Activated CD8-positive, alpha-beta memory T cell treated with anti-CD3 and anti-CD28 coated beads, Interleukin-2, amount 50 U/mL, for 4 hours (primary cell): ENCODE measurements at places on chromosomes 7 and 10.
A peak's percentile ranks its signal among the peaks of the same experiment; 100 is the strongest.

GRCh38 chr10:33164060-33164709 is 170.3 kb downstream of the NRP1 start:
- no peak for DNase-seq

DNA sequence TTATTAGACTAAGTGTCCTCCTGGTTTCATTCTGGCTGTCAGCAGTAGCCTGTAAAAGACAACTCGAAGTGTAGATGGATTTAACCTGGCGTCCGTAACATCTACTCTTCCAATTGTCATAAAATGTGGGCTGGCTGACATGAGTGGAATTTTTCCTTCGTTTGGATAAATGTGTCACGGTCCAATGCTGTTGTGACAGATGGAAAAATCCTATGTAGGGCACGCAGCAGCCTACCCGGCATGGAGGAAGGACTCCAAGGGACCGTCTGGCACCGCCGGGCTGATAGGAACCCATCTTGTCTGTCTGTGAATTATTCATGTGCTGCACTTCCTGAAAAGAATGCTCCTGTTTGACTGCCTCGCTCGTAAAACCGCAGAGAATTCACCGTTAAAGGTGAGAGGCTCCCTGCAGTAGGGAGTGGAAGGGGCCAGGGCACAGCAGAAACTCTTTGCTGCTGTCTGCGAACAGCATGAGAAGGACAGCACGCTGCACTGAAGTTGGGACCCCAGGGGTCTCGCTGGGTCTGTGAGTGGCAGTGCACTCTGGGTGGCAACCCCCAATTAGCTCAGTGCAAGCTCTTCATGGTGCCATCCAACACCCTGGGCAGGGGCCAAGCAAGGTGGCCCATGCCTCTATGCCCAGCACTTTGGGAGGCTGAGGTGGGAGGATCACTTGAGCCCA is 1.6 kb upstream of the ORAI2 start:
- peak; percentile 60 for DNase-seq

DNA sequence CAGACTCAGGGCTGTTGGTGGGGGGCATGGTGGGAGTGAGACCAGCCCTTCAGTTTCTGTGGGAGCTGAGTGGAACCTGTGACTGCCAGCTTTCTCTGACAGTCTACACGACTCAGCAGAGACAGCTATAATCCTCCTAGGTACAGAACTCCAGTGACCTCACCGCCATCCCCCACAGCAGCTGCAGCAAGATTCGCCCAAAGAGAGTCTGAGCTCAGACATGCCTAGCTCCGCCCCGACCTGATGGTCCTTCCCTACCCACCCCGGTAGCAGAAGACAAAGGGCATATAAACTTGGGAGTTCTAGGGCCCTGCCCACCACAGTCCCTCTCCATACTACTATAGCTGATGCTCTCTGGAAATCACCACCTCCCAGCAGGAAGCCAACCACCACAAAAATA is 500.1 kb downstream of the ETV1 start:
- DNase-seq, result no peak

DNA sequence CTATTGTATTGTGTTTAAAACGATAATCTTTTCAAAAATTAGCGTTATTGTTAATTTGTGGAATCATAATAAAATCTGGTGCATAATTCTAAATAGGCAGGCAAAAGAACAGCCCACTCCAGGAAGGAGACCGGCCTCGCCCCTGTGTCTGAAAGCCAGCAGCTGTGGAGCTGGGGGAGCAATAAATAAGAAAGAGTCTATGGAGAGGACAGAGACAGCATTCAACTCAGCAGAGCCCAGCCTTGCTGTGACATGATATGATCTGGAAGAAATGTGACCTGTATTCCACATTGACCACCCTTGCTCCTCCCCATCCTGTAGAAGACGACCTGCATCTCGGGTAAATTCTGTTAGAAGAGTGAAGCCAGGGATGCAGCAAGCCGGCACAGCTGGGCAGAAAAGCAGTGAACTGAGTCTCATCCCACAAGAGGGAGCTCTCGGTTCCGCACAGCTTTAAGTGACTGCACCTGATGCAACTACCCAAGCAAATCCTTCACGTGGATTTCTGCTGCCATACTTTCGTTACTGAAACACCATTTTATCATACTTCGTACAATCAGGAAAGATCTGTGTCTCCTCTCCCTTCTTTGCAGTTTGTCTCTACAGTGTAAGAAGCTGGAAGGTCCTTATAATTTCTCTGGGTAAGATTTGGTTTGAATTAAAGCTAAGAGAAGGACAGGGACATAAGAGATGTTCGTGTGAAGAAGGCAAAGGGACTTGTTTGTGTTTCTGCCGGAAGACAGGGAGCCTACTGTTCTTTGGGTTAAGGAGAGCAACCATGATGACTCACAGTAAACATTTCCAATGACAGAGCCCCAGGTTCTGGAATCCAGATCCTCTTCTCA is 427.1 kb downstream of the GPAM start:
- DNase-seq, result no peak

GRCh38 chr10:118505363-118505762 is 90.1 kb downstream of the PRLHR start:
- no peak for DNase-seq

DNA sequence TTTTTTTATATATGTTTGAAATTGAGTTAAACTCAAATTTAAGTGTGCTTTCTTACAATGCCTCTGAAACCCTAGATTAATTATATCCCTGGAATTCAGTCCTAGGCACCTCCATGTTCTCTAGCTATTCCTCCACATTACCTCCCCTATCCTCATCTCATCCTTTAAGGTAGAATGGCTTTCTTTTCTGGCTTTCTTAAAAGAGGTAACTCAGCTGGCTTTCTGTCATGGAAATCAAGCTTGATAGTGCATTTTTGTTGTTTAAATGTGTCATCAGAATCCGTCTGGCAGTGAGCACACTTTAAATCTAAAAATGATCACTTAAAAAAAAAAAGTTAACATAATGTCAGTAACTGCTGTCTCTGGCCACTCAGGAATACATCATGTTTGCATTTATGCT is 42.2 kb downstream of the AHR start:
- DNase-seq, result no peak

DNA sequence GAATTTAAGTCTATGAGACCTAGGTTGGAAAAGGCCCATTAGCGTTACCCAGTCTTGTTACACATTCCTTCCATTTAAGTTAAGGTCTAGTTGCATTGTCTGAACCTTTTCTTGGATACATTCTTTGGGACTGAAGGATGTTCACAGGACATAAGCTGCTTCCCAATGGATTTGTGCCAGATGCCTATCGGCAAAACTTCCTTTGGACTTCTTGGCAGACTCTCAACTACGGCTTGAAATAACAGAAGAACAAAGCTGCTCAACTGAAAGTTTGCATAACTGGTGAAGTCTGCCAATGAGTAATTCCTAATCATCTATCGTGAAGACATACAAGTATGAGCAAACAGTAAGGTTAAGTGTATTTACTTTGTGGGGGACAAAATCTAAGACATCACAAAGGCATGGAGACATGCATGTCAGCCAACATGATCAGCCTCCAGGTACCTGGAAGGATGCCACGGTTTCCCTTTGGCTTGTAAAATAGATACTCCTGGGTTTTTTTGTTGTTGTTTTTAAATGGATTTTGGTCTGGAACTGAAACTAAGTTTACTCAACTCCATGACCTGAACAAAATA is 35.4 kb downstream of the MALSU1 start:
- DNase-seq, result no peak

GRCh38 chr10:56349611-56350010 is 11.4 kb downstream of the ZWINT start:
- DNase-seq, result no peak

- DNase-seq, result no peak
Observed at GRCh38 chr10:22568928-22569327, 145.4 kb downstream of the PIP4K2A start.

DNA sequence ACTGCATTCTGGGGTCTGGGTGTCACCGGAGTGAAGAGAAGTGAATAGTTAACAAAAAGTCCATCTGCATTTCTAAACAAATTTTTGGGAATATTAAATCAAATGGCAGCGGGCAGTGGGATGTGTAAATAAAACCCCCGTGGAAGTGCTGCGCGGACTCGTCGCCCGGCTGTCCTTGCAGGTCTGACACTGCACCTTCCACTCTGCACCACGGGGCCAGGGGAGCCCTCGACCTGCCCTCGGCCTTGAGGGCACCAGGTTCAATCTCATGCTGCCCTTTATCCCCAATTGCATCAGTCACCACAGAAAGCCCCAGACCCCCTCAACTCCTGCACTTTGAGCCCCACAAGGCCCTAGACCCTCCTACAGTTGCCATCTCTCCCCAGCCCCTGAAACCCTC is 6.4 kb upstream of the SMARCD3 start:
- no peak for DNase-seq

DNA sequence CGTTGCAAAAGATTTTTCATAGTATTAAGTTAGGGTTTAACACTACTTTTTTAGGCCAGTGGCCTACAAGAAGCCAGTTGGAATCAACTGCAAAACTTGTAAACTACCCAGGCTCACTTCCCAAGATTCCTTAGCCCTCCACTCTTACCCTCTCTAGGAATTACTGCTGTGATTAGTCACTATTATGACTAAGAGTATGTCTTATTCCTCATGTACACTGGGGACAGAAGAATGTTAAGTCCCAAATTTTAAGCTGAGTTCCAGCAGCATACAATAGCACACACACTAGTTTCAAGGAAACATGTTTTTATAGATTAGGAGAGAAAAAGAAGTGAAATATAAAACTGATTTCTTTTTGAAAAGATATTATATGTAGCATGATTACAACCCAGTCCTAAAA is 42.8 kb downstream of the FBXL13 start:
- no peak for DNase-seq

GRCh38 chr10:86293396-86293791 is 73.2 kb downstream of the GRID1 start:
- DNase-seq, result no peak

DNA sequence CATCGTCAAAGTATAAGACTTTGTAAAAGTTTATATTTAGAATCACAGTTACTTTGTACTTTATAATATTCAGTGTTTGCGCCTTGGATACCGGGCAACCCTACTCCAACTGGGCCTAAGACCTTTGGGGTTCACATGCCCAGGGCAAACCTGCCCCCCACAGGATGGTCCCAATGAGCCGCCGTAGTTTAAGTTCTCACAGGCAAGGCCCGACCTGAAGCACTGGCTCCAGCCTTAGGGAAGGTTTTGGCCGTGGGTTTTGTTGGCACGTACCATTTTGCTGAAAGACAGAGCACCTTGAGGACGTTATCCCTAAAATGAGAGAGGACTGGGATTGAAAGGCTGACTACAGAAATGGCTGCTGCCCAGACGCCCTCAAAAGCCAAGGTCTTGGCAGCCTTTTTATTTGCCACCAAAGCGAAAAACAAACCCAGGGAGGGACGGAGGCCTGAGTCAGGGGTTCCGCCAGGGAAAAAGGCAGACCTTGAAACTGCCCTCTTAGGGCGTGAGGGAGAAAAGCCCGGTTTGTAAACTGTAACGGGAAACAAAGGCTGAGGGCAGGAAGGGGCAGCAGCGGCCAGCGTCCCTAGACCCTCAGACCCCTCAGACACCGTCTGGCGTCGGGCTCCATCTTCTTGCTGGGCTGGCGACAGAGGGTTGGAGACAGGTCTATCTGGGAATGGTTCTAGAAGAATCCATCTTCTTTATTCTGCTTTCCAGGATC is at the start of gene CCDC172:
Gene CCDC172 (plus strand): TSS at position 222 of the 724 bp plus-strand sequence. CDS start 564 bp downstream, outside the sequence.
- no peak for DNase-seq

DNA sequence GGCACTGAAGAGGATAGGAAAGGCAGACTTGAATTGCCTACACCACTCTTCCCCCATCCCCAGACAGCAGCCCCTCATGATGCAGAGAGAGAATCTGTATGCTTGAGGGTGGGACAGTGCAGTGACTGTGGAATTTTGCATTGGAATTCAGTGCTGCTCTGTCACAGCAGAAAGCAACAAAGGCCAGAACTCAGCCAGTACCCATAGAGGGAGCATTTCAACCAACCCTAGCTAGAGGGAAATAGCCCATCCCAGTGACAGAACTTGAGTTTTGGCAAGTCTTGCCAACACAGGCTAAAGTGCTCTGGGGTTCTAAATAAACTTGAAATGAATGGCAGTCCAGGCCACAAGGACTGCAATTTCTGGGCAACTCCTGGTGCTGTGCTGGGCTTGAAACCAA is 80.4 kb downstream of the TES start:
- DNase-seq, result no peak

DNA sequence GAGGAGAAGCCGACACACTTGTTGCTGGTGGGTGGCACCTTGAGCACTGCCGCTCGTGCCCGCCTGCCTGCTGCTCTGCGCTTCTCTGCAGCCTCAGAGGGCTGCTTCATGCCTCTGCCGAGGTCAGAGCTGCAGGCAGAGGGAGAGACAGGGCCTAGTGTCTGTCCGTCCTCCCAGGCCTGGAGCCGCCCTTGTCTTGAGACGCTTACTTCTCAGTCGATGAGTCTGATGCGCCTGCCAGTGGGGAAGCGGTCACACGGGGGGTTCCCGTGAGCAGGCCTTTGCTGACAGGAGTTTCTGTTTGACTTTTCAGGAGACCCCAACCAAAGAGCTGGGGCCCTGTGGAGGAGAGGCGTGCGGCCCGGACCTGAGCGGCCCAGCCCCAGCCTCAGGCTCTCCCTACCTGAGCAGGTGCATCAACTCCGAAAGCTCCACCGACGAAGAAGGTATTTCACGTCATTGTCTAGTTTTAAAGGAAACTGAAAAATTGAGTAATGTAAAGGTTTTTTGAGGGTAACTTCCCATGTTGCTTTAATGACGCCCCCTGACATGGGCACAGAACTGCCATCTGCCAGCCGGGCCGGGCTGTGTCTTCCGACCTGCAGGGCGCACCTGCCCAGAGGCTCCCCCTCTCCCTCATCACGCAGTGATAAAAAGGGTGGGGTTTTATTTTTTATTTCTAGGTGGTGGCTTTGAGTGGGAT is 7.8 kb upstream of the BHLHA15 start:
- no peak for DNase-seq

DNA sequence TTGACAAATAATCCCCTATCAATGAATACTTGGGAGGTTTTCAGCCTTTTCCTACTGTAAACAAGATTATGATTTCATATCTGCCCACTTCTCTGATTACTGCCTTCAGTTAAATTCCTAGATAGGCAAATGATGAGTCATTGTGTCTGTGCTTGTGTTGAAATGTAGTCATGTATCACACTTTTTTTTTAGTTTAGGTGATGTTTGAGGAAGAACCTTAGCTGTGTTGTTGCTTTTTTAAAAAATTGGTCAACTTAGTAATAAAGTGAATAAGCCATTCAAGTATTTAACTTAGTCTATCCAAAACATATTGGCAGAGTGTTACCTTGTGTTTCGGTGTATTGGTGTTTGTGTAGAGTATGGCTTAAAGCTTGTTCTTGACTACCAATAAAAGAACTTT is 60.0 kb downstream of the WAC start:
- DNase-seq, result no peak

- no peak for DNase-seq
Observed at GRCh38 chr7:137642031-137642430, 204.7 kb downstream of the DGKI start.

- no peak for DNase-seq
Observed at GRCh38 chr7:108129018-108129965, 869 bp downstream of the LAMB4 start.

- DNase-seq, result no peak
Observed at GRCh38 chr7:69367780-69368179, 230.5 kb upstream of the AUTS2 start.

GRCh38 chr10:104666106-104666505 is 25.0 kb downstream of the SORCS3 start:
- no peak for DNase-seq

- no peak for DNase-seq
Observed at GRCh38 chr7:155356323-155357105, 58.8 kb downstream of the INSIG1 start.

GRCh38 chr7:35015346-35015859 is 21.9 kb downstream of the DPY19L1 start:
- DNase-seq, result no peak

- DNase-seq, result no peak
Observed at GRCh38 chr10:37289833-37290464, 164.6 kb downstream of the ANKRD30A start.
